NAMALWA (cell line): ENCODE measurements at places on chromosomes 16 and 17.

DNA sequence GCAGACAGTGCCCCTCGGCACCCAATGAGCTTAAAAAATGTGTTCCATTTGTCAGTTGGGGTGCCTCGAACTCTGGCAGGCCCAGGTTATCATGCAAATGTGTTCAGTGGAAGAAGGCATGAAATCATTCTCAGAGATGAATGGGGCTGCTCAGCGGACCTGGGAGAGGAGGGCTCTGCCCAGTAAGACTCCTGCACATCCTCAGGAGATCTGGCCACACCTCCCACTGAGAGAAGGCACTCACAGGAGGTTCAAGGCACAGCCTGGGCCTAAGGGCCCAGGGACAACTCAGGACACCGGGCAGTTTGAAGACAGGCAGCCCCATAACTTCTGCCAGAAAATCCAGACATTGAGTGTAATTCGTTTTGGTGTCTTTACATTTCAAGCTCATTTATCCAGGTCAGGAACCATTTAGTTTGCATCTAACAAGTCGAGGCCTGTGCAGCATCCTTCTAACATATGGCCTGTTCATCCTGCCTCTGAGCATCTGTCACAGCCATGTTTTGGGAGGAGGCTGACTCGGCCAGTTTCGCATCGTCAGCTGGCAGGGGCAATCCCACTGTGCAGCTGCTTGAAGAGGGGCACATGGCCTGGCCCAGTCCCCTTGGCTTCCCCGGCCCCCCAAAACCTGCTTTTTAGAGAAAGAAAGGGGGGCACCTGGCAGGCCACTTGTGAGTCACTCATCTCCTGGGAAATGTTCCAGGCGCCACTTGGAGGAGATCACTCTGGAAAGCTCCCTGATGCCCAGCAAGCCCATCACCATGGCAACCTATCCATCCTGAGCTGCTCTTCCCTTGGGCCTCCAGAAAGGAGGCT lies 31.2 kb upstream of the BCAR1 start:
- DNase-seq: no peak

DNA sequence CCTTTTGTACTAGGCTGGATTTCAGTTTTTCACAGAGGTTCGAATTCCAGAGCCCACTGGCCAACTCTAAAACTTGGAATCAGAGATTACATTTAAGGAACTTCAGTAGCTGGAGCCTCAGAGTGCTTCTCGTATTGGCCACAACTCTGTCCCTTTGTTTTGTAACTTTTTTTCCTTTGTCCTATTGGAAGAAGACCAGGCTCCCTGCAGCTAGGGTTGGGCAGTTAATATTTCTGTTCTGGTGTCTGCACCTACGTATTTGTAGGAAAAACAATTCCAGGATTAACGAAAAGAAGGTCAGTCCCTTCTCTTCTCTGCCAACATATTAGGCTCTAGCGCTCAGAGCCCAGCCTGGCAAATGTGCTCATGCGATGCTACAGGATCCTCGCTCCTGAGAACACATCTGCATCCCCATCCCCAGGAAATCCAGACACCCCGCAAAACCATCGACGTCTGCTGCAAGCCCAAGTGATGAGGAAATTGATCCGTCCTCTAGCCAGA lies 1.9 kb downstream of the CDH11 start:
- no peak for DNase-seq

DNA sequence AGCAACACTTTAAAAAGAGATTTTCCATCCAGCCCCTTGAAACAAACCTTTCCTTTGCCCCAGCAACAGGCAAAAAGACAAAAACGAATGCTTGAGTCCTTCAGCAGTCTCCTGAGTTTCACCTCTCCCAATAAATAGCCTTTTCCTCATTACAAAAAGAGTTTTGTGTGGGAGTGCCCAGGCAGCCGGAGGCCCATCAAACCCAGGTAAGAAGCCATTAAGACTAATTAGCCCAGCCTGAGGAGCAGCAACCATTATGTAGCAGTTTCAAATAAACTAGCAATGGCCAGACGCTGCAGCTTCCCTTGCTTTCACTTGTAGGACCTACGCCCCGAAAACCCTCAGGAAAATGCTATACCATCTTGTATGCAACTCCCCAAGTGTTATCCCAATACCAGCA lies 15.6 kb downstream of the GAS7 start:
- DNase-seq: no peak

DNA sequence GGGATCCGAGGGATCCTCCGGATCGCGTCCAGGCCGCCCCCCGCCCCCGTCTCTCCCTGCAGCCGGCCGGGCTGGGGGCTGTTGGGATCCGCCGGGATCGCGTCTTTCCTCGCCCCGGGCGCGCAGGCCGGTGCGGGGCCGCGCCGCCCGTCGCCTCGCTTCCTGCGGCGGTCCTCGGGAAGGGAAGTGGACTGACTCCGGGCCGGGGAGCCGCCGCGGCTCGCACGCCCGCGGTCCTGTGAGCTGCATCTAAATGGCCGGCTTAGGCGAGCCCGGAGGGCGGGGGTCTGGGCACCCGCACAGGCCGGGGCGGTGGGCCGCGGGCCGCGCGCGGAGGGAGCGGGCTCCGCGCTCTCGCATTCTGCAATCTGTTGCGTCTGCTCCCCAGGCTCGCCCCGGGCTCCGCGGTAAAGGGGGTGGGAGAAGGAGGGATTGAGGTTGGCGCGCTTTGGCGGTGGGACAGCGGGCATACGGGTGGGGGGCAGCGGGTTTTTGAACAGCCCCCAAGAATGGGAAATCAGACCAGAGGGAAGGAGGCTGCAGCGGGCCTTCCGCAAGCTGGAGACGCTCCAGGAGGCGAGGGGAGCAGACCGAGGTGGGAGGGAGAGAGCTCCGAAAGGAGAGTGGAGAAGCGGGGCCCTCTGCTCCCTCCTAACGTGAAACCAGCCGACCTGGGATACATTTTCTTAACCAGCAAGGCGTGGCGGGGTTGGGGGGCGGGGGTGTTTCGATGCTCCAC lies 2.2 kb downstream of the TMEM132E start:
- no peak for DNase-seq

DNA sequence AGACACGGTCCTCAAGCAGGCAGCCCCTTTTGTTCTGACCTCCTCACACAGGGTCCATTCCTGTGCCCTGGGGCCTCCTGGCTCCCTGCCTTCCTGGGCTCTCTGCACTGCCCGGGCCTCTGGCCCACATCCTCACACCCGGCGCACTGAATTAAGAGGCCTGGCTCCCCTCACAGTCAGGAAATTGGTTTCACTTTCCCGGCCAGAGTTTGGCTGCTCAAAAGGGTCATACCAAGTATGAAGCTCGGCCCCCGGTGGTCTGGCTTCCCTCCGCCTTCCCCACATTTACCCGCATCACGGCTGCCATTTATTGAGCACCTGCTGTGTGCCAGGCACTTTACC lies 220.0 kb downstream of the NTN1 start:
- DNase-seq: no peak

GRCh38 chr17:65604070-65604469 lies 42.6 kb upstream of the AXIN2 start:
- DNase-seq: no peak

GRCh38 chr16:12170103-12171040 lies 193.8 kb downstream of the SNX29 start:
- no peak for DNase-seq

DNA sequence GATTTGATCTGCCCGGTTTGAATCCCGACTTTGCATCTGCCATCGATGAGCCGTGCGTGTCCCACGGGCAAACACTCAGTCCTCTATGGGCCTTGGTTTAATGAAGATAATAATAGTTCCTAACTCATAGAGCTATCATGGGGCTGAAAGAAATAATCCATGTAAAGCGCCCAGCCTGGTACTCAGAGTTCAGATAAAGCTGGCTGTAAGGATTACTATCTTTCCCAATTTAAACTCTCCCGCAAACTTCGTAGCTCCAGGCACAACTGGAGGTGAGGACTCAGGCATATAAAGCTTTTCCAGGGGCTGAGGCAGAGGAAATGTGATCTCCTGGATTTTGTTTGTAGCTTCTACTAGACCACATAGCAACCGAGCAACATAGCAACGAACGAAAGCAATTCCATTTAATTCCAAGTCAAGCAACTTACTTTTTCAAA lies 16.3 kb downstream of the ALOX15 start:
- no peak for DNase-seq

DNA sequence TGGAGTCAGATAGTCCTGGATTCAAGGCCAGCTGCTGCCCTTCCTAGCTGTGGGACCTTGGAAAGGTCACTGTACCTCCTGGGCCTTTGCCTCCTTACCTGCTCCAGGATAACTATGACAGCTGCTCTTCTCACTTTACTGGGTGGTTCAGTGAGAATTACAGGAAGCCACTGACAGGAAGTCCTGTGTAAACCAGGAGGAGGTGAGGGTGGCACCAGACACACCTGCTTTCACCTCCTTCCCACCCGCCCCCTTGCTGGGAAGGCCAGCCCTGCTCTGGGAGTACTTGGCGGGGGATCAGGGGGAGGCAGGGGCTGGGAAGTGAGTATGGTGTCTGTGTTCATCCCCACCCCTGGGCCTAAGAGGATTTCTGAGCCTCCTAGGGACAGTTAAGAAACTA lies 42.6 kb downstream of the CPNE2 start:
- DNase-seq: no peak

DNA sequence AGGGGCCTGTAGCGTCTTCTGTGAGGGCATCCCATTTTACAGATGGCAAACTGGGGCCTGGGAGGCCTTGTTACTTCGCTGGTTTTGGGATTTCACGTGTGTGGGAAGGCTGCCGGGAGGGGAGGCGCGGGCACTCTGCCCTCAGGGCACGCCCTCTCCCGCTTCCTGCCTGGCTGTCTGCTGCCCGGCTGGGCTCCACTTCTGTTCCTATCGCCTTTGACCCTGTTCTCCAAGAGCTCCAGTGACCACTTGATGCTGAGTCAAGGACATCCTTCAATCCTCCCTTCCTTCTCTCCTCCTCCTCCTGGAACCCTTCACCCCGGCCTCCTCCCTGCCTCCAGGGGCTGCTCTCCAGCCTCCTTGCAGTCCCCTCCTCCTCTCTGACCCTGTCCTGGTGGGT lies 16.0 kb downstream of the SPNS3 start:
- DNase-seq: no peak

- no peak for DNase-seq
Measured at GRCh38 chr17:37399265-37399803, 7.3 kb downstream of the ACACA start.

DNA sequence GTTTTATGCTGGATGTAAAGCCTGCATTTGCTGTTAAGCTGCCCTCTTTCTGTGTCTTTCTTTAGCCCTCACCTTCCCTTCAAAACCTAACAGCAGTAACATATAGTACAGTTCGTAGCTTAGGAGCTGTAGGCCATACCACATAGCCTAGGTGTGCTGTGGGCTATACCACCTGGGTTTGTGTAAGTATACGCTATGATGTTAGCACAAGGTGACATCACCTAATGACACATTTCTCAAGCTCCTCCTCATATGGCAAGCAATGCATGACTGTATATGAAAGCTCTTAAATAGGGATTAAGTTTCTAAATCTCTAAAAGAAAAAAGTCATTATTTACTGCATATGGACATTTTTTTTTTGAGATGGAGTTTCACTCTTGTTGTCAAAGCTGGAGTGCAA lies 57.8 kb upstream of the TMEM97 start:
- DNase-seq: no peak

GRCh38 chr17:30600830-30601494 lies 123.8 kb downstream of the GOSR1 start:
- peak; percentile 57 for DNase-seq

DNA sequence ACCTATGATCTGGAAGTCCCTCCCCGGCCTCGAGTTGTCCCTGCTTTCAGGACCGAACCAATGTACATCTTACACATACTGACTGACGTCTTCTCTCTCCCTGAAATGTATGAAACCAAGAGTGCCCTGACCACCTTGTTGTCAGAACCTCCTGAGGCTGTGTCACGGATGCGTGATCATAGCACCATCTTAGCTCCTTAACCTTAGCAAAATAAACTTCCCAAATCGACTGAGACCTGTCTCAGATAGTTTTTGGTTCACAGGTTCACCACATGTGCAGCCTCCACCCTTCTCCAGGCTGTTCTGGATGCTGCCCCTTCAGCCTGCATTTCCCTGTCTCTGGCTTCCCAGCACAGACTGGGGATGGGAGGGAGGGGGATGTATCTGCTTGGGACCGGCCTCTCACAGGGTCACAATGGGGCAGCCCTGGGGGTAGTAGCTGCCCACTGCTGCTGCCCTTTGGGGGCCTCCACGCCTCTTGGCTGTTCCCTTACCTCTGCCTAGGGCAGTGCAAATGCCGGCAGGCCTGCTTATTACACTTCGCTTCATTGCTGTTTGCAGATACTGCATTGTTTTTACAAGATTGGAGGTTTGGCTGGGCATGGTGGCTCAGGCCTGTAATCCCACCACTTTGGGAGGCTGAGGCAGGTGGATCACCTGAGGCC lies 69.8 kb downstream of the NT5M start:
- no peak for DNase-seq

DNA sequence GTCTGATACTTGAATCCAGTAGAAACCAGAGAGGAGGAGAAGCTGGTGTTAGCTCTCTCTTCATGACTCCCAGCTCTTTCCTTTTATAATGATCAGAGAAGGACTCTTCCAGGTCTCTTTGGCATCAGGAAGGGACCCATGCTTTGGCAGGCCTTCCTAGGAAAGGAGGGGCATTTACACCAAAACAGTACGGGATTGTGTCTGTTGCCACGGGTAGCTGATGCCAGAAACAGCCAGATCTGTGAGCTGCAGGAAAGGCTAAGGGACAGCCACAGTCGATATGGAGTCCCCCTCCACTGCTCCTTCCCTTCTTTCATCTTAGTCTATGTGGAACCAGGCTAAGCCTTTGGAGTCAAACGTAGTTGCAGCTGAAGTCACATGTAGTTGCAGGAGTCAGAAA lies 9.3 kb downstream of the CEP295NL start:
- no peak for DNase-seq

GRCh38 chr17:14826358-14826757 lies 438.8 kb downstream of the PMP22 start:
- no peak for DNase-seq

GRCh38 chr16:26701243-26701886 lies 365.4 kb upstream of the C16orf82 start:
- peak; percentile 73 for DNase-seq

GRCh38 chr16:79329166-79329521 lies 271.4 kb downstream of the MAF start:
- no peak for DNase-seq

- no peak for DNase-seq
Measured at GRCh38 chr17:78838574-78839005, 2.0 kb downstream of the USP36 start.

DNA sequence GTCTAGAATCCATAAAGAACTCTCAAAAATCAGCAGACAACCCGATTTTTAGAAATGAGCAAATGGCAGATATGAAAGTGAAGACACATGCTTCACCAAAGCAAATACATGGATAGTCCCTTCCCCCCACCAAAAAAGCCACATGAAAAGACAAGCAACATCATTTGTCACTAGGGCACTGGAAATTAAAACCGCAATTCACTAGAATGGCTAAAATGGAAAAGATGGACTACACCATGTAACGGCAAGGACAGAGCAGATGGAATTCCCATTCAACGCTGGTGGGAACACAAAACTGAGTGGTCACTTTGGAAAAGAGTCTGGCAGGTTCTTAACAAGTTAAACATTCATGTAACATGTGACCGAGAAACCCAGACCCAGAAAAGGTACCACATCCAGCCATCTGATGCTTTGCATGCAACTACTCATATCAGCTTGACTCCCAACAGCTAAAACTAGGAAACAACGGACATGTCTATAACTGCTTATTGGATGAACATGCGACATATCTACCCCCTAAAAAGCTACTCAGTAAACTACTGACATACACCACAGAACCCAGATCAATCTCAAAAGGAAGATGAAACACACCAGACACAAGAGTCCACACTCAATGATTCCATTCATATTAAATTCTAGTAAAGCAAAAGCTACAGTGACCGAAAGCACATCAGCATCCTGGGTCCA lies 132.6 kb downstream of the ZNF778 start:
- no peak for DNase-seq

GRCh38 chr16:29900102-29900887 lies at the start of gene ASPHD1:
ASPHD1 (plus strand) TSS chr16:29900488; CDS start chr16:29900972, 484 bp downstream.
- DNase-seq: peak; percentile 59
